ENCODE measurements at places on chromosomes 12 and 14.

DNA sequence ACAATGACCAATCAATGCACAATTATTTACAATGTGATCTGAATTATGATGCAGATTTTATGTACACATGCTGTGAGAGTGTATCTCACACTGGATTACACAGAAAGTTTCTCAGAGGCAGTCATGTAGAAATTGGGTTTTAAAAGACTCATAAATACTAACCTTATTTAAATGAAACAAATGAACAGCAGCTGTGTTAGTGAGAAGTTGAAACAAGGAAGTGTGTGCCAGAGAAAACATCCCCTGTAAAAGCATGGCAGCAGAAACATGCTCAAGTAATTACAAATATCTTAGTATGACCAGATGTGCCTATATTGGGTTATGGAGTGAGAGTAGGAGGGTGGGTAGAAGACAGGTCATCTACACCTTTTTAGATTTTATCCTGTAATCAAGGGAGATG is 723.7 kb downstream of the C12orf50 start:
- no peak for DNase-seq

- DNase-seq: no peak
Measured at GRCh38 chr12:12673296-12673695, 22.7 kb downstream of the GPR19 start.

GRCh38 chr12:26527682-26528081 is 305.3 kb downstream of the ITPR2 start:
- no peak for DNase-seq

DNA sequence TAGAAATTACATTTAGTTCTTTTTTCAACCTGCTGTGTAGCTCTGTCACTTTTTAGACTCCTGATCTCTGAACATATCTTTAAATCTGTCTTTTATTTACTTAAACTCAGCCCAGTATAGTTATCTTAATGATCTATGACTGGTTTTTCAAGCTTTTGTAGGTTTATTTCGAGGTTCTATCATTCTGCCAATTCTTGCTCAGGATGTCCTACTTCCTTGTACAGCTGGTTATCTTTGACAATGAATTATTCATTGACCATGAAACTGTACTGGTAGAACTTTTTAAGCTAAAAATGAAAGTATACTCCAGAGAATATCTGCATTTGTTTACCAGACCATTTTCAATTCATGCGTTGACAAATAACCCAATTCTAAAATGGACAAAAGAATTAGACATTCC is 37.8 kb downstream of the TC2N start:
- DNase-seq: no peak

DNA sequence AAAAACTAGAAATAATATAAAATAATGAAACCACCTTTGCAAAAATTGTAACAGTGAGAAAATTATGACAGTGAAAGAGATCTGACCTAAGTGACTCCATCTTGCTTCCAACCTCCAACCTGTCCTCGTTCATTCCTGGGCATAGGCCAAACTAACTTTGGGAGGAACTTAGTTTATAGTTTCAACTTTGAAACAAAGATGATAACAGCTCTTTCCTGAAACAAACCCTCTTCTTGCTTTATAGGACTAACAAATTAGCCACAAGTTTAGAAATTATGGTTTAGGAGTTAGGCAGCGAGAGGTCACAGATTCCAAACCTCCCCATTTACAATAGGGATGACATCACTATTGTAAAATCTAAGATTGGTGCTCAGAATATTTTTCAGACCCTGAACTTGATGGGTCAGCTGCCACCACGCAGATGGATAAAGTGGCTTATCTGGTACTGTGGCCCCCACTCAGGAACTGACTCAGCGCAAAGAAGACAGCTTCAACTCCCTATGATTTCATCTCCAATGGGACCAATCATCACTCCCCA is 32.8 kb upstream of the OR10AD1 start:
- no peak for DNase-seq

DNA sequence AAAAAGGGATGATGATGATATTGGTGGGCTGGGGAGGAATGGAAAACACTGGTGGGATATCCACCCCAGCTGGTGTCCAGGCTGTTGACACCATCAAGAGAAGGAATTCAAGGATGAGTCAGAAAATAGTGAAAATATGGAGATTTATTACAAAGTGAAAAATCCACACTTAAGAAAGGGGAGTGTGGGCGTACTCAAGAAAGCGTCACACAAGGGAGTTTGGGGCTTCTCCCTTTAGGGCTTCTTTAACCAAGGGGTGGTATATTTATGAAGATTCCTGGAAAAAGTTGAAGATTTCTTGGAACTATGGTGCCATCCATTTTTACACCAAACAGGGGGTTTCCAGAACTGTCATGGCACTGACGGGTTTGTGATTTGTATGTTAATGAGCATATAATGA is 63.1 kb upstream of the ARID2 start:
- no peak for DNase-seq

DNA sequence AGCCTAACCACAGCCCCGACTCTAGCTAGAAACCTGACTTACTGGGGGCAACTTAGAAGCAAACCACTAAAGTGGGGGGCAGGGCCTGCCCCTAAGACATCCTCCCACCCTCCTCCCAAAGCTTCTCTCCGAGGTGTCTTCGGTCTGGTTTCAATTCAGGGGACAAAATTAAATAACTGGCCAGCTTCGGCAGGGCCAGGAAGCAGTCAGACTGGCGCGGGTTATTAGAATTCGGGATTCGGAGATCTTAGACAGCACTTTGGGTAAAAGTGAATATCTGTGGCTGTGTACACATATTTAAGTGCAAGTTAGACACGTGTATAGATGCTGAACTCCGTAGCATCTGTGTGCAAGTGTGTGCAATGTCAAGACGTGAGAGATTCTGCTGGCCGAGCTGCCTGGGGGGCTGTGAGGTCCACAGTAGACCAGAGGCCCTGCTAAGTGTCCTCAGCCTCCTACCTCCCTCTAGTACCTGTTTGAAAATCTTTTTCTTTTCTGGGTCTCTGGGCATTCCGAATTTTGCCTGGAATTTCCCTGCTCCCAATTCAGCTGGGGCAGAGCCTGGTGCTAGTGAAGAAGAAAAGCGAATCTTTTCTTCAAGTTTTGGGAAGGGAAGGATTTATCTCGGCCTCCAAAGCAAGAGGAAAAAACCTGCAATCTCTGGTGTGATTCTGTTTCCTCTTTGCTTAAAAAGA is 4.0 kb upstream of the HOXC10 start:
- DNase-seq: no peak

DNA sequence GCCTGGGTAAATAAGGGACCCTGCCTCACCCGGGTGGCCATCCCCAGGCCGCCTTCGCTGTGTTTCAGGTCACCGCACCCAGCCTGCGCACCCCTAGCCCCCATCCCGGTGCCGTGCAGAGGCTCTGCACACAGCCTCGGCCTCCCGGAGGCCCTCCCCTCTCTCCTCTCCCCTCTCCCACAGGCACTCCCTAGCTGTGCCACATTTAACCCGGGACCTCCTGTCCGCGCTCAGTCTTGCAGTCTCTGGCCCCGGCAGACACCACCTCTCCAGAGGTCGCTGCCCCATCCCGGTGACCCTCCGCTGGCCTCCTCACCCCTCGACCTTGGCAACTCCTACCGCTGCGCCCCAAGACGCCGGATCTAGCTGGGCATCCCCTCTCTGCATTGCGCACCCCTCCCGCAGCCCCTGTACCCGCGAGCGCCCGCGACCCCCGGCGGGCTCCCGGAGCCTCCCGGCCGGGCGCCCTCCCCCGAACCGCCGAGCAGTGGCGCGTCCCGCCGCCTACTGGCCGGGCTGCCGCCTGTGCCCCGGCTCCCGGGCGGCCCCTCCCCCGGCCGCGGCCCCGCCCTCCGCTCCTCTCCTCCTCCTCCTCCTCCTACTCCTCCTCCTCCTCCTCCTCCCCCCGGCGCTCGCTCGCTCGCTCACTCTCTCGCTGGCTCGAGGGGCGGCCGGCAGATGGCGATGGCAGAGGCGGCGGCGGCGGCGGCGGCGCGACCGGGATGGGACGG is 120.7 kb downstream of the AACS start:
- DNase-seq: no peak

DNA sequence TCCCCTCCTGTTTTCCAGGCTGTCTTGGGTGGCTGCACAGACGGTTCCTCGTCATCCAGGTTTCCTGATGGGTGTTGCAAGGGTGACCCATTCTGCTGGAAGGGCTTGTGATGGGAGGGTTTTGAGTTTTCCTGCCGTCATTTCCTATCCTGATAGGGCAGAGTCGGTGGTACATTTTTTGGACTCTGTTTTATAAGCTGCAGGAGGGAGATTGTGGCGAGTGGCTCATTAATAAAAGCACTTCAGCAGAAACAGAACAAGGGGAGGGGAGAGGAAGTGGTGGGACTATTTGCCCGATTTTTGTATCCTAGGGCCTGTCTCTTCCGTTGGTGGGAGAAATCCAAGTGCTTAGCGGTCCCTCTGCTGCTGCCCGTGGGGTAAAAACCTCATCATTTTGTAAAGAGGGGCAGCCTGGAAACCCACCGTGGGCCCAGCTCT is 40.0 kb downstream of the TSPAN9 start:
- DNase-seq: no peak

- DNase-seq: no peak
Measured at GRCh38 chr12:102376181-102376747, 104.1 kb downstream of the IGF1 start.

DNA sequence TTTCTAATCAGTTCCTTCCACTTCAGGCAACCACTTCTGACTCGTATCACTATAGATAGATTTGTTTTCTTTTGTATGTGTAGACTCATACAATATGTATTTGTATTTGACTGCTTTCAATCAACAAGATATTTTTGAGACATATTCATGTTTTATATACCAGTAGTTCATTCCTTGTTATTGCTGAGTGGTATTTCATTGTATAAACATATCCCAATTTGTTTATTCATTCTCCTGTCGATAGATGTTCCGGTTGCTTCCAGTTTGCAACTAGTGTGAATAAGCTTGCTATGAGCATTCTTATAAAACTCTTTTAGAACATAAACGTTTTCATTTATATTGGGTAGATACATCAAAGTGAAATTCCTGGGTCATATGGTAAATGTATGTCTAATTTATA is 119.2 kb downstream of the FIGNL2 start:
- no peak for DNase-seq

DNA sequence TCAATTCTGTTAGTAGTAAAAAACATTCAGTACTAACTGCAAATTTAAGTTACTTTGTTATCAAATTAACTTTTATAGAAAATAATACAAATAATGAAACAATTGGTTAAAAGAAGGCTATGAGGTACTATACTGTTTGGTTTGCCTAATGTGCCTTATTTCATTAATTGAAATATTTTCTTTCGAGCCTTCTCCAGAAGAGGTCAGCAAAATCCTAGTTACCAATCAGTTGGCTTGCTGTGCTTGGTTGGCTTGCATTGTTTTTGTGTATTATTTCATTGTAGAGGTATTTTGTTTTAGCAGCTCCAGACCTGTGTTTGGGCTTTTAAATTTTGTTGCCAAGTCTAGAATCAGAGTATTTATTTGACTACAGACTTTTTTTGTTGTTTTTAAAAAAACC is 68.5 kb downstream of the AEBP2 start:
- no peak for DNase-seq

DNA sequence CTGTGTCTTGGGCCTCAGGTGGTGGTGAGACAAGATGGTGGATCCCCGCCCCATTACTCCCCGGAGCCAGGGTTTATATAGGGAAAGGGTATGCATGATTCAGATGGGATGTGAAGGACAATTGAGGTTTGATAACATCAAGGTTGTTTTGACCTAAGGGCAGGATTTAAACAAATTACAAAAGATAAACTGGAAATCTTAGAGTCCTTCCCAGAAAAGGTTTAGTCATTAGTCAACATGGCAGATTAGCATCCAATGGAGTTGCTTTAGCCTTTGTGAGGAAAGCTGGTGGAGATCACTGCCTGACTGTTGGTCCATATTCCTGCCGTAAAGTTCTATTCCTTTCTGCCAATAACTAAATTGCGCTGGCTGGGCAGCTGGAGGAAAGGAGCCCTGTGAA is 15.6 kb upstream of the FRMD6 start:
- DNase-seq: no peak

- DNase-seq: no peak
Measured at GRCh38 chr12:57341275-57341990, 89.4 kb downstream of the R3HDM2 start.

DNA sequence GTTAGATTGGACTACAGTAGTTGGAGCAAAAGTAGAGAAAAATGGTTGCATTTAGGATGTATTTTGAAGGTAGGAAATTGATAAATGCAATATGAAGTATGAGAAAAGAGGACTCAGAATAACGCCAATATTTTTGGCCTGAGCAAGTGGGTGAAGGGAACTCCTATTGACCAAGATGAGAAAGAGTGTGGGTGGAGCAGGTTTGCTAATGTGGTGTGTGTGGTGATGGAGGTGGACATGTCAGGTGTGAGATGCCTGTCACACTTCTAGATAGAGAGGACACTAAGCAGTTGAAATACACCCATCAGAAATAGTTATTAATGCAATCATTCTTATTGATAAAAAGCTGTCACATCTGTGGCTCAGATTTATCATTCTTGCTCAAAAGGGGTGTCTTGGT is 7.3 kb downstream of the GUCY2C start:
- DNase-seq: no peak

- DNase-seq: no peak
Measured at GRCh38 chr14:101775826-101776225, 14.3 kb downstream of the PPP2R5C start.

- no peak for DNase-seq
Measured at GRCh38 chr12:69608114-69608513, 2.6 kb downstream of the LRRC10 start.

GRCh38 chr12:111034886-111035577 is 114.7 kb upstream of the MYL2 start:
- DNase-seq: no peak

GRCh38 chr14:96710060-96710666 is 87.0 kb upstream of the VRK1 start:
- DNase-seq: no peak

GRCh38 chr12:11765817-11766794 is 116.6 kb downstream of the ETV6 start:
- DNase-seq: no peak

DNA sequence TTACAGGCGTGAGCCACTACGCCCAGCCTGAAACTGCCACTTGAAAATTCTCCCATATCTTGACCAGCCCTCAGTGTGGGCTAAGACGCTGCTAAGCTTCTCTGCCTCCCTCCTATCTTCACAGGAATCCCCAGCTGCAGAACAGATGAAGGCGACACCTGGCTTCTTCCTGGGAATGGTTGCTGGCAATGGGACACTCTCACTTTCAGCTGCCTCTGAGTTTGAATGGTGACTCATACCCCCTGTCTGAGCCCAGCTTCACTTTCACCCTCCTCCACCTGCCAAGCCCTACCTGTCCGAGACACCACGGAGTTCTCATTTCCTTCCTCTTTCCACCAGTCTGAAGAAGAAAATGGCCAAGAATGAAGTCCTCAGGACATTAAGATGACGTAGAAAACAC is 18.3 kb upstream of the VASH1 start:
- no peak for DNase-seq
